Daoy (cell line): ENCODE measurements at places on chromosomes 4 and X.

- DNase-seq: no peak
Observed at GRCh38 chr4:76989391-76990061, 40.0 kb downstream of the SEPTIN11 start.

GRCh38 chr4:2084316-2084715, 25.2 kb downstream of the NAT8L start:
- no peak for DNase-seq

- no peak for DNase-seq
Observed at GRCh38 chr4:96293806-96294205, 453.9 kb downstream of the PDHA2 start.

DNA sequence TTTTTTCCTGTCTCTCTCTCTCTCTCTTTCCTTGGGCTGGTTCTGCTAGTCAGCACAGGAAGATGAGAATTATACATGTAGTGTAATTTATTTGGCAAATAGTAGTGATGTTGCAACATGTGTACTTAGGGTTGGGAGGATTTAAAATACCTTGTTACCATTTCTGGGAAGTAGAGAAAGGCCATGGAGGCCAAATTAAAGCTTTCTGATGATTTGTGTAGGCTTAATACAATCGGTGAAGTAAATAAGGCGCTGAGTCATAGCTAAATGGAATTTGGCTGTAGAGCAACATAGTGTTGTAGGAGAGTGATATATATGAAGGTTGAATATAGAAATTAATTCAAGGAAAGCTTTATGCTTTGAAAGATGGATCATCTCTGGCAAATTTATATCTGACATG, 295.3 kb downstream of the GRID2 start:
- DNase-seq: no peak

DNA sequence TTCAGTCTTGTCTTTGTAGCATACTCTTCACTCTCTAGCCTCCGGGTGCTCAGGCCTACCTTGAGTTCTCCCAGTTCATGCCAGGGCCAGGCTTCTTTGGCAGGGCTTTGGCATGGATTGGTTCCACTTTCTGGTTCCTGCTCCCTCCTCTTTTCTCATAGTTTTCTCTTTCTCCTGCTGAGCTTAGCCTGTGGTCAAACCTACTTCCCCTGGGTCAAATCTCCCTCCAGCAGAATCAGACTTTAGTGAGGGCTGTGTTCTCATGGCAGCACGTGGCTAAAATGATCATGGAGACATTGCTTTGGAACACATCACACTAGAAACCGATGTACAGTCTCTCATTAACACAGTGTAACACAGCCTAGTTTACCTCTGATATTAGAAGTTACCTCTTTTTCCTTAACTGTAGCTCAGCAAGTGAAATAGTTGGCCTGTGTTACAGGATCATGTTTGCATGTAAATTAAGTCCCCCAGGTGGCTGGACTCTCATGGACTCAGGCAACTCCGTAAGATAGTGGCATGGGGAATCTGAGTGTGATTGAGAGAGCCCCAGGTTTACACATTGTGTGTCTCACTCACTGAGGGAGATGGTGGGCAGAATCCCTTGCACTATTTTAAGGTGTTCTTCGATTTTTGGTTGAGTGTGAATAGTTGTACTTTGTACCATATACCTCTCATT, 13.3 kb downstream of the RAB9A start:
- no peak for DNase-seq

DNA sequence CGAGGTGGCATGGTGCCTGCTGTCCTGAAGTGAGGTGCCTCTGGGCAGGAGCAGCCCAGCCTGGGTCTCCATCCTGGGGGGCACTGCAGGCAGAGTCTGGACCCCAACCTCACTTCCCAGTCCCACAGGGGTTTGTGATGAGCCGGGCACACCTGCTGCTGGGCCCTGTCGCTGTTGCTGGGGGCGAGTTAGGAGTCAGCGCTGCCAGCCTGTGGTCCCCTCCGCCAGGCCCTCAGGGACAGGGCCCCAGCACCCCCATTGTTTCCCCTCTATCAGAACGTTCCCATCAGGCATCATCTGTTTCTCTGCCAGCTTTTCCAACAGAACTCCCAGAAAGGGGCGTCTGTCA, 23.4 kb downstream of the WFS1 start:
- DNase-seq: no peak

GRCh38 chr4:138407329-138407728, 165.2 kb upstream of the SLC7A11 start:
- DNase-seq: no peak

DNA sequence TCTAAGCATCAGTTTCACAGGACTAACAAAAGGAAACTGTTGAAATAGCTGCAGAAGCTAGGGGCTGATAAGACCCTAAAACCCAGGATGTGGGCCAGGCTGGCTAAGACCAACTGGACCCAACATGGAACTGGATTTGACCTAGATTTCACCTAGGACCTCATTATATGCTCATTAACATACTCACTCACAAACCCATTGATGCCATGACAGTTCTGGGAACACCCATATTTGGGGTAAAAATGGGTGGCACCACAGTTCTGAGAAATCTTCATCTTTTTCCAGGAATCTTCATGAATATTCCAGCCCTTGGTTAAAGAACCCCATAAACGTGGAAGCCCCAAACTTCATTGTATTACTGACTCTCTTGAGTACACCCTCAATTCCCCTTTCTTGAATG, 41.1 kb downstream of the HSD17B13 start:
- DNase-seq: no peak

- no peak for DNase-seq
Observed at GRCh38 chrX:84218726-84219125, 30.7 kb upstream of the RPS6KA6 start.

DNA sequence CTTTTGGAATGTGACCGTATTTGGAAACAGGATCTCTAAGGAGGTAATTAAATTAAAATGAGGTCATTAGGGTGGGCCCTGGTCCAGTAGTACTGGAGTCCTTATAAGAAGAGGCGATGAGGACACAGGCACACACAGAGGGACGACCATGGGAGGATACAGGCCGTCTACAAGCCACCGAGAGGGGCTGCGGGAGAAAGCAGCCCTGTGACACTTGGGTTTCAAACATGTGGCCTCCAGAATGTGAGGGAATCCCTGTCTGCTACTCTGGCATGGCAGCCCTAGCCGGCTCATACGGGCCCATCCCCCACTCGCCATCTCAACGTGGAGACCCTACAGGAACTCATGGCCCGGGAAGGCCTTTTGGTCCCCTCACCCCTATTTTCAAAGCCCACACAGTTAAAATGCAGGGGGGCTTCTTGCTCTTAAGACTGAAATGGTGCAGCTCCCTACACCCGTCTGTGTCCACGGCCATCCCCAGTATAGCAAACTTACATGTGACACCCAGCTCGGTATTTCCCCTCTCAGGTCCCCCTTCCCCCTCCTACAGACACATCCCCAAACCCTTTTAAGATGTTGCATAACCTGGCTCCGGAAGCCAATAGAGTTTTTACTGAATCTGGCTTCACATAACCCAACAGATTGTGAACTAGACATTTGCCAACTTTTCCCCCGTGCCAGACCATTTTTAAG, 124.1 kb upstream of the TBL1X start:
- no peak for DNase-seq

DNA sequence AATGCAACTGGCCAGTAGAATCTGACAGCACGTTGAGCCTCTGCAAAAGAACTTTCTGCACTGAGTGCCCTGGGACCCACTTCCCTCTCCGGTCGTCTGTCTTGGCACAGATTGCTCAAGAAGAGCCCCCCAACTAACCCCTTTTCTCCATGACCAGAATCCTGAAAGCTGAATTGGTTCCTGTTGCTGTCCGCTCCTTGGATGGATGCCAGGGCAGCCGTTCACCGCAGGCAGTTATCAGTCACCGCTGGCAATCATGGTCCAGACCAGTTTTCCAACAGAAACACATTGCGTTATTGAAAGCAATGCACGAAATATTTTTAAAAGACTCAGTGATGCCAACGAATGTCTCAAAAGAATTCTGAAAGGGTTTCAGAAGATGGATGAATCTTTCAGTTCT, 733.7 kb upstream of the FRG1 start:
- peak; percentile 10 for DNase-seq

DNA sequence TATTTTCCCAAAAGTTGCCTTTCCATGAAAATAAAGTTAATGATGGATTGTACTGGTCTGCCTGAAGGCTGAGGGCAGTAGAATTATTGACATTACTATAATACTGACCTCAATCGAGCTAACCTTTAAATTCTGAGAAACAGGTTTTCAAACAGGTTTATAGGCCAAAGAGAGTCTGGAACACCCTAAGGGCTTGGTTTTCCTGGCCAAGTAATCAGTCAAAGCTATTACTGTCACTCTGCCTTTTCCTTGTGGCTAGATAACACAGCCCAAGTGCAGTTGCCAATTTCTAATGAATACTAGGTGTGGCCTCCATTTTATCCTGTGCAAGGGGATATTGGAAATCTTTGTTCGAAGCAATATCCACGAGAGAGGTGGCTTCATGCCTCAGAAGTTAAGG, 75.2 kb downstream of the INTS12 start:
- DNase-seq: no peak

DNA sequence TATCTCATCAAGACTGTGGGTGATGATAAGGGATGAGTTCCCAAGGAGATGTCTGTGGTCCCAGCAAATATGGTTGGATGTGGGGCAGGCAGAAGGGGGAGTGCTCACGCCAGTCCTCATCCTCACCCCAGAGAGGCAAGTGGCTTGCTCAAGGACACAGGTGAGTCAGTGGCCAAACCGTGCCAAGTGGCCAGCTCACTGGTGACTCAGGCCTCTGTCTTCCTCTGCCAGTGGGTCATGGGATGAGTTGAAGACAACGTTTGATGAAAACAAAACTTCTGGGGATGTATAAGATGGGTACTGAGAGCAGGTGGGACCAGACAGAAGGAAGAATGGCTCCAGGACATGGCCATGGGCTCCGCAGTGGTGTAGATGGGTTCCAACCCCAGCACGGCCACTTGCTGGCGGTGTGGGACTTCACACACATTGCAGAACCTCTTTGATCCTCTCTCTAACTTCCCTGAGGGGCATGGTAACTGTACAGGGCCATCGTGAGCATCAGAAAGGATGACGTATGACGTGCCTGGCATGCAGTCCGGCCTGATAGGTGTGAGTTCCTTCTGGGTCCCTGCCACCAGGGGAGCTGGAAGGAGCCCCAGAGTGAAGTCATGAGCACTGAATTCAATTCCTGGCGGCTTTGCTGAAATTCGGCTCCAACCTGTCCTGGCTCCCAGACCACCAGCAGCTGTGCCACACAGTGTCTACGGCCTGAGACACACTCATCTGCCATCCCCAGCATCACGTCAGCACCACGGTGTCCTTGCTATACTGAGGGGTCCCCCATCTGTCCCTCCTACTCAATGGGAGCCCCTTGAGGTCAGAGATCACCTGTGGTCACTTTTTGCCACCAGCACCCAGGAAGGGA, 41.3 kb upstream of the GPR78 start:
- peak; percentile 92 for DNase-seq

DNA sequence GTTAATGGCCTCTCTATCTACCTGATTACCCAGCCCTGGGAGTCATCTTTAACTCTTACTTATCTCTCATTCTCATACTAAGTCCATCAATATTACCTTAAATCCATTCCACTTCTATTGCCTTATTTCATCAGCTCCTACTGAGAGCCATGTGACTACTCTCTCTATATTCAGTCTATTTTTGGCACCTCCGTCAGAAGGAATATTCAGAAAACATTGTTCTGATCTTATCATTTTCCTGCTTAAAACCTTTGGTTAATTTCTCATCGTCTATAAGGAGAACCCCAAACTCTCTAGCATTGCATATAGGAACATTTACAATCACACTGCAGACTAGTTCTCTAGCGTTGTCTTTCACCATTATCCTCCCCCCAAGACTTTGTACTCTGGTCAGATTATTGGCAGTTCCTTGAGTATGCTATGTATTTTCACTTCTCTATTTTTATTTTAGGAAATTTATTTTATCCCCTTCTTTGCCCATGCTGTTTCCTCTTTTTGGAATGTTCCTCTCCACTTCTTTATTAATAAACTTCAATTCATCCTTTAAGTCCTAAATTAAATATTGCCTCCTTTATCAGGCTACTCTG, 13.7 kb upstream of the AMMECR1 start:
- DNase-seq: no peak

- peak; percentile 74 for DNase-seq
Observed at GRCh38 chr4:41360921-41361793, 104.4 kb downstream of the UCHL1 start.

DNA sequence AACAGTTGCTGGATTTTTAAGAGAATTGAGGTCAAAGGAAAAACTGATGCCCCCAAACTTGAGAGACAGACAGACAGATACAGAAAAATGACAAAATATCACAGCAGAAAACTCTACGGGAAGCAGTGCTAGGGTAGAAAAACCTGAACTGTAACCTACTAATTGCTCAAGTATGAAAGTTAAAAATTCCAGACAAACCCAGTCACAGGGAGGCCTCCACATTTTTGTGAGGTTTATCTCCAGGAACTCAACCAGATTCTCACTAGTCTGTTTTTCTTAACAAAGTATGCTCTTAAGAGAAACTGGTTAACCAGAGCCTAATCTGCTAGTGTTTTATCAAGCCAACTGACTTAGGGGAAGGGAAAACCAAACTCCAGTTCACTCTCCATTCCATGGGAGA, 19.9 kb upstream of the PPP3CA start:
- DNase-seq: peak; percentile 39

DNA sequence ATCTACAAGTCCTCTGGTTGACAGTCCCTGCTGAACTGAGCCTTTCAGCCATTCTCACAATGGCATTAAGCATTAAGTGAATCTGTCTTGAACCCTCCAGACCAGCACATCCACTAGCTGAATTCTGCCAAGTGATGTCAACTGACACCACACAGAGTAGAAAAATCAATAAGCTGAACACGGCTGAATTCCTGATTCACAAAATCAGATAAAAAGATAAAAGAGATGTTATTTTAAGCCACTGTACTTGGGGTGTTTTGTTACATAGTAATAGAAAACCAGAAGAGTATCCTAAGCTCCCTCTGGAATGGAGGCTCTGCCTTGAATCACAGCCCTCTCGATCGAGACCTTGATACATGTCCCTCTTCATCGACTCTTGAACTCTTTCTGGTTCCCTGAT, 336.5 kb downstream of the DMD start:
- no peak for DNase-seq

- DNase-seq: no peak
Observed at GRCh38 chr4:115272185-115272584, 158.8 kb upstream of the NDST4 start.

- DNase-seq: no peak
Observed at GRCh38 chr4:181728305-181728966, 514.8 kb upstream of the TENM3 start.

DNA sequence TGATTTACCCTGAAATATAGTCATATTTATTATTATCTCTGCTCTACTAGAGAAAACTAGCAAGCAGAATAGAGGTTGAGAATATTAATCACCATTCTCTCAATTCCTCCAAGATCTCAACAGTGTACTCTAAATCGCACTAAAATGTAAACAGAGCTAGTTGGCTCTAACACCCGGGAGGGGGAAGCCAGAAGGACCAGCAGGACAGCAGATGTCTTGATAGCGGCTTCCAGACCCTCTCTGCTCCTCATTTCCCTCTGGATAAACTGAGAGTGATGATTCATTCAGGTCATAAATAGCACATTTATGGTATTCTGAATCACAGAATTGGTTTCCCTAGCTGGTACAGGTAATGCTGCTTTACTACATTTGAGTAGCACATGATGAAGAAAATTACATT, 82.5 kb downstream of the TBC1D9 start:
- DNase-seq: no peak
